GM12865 (cell line): ENCODE measurements at places on chromosomes 2 and 18.
A peak's percentile ranks its signal among the peaks of the same experiment; 100 is the strongest.

DNA sequence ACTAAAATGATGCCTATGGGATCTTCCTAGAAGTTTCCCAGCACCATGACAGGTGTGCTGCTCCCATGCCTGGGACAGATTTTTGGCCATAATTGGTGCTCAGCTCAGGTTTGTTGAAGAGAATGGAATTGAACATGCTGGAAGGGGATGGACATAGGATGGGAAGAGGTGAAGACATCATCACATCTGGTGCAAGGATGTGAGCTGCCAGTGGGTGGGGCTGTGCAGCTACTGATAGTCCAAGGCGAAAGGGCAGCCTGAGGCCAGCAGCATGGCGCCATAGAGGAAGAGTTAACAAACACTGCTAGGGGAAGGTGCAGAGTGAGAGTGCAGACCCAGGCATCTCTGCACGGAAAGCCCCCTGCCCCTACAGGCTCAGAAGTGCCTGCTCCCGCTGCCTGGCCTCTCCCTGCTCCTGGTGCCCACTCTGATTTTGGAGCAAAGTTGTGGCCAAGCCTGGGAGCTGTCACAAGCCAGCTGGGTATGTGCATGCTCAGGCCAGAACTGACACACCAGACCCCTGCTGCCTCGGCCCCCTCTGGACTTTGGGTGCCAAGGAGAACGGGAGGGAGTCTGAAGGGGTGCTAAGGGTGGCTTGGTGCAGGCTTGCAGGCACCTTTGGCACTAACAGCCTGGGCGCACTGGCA lies 178.6 kb downstream of the ZBTB7C start:
- DNase-seq = peak; percentile 54

DNA sequence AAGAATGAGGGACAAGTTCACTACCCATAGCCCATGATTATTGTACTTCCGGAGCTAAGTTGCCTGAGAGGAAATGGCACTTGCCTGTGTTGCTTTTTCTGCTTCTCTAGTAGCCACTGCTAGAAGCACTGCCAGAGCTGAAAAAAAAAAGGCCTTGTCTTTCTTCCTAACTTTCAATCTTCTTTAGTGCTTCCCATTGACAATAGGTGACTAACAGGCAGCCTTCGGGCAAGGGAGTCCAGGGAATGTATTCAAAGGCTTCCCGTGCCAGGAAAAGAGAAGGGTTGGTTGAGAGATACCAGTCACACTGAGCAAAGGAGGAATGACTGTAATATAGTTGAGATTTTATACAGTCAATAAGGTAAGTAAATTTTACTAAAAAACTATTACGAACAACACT lies 242.0 kb downstream of the CALCRL start:
- DNase-seq = no peak

GRCh38 chr2:240322231-240322955 lies 113.1 kb upstream of the GPC1 start:
- DNase-seq = no peak

DNA sequence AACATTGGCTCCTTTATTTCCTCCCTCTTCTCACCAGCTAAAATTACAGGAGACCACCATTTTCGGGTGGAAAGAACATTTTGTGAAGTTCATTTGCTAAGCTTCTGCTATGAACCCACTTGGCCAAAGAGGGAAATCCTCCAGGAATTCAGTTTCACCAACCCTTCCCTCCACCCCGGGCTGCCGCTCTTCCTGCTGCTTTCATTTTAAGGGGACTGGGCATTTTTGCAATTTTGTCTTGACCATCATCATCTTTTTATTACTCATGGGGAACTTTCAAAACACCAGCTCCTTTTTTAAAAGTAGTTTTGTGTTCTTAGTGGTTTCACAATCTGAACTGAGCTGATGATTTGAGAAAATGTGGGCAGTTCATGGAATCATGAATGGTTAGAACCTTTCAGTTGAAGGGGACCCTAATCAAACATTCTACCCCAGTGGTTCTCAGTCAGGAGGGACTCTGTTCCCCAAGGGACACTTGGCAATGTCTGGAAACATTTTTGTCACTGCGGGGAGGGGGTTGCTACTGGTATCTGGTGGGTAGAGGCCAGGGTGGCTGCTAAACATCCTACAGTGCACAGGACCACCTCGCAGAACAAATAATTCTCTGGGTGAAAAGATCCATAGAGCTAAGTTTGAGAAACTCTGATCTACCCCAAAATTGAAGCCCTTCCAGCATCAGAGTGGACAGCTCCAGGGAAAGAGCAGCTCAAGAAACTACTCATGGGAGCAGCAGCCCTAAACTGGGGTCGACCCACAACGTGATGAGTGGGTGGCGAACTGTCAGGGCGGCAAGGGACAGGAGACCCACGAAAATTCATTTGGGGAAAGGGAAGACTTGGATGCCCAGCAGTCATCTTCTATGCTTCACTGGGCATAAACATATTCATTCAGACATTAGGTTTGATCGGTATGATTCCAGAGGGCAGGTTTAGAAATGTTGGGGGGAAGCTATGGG lies 92.9 kb downstream of the ACKR3 start:
- no peak for DNase-seq

GRCh38 chr18:69022426-69022825 lies 224.5 kb downstream of the CCDC102B start:
- DNase-seq = no peak

DNA sequence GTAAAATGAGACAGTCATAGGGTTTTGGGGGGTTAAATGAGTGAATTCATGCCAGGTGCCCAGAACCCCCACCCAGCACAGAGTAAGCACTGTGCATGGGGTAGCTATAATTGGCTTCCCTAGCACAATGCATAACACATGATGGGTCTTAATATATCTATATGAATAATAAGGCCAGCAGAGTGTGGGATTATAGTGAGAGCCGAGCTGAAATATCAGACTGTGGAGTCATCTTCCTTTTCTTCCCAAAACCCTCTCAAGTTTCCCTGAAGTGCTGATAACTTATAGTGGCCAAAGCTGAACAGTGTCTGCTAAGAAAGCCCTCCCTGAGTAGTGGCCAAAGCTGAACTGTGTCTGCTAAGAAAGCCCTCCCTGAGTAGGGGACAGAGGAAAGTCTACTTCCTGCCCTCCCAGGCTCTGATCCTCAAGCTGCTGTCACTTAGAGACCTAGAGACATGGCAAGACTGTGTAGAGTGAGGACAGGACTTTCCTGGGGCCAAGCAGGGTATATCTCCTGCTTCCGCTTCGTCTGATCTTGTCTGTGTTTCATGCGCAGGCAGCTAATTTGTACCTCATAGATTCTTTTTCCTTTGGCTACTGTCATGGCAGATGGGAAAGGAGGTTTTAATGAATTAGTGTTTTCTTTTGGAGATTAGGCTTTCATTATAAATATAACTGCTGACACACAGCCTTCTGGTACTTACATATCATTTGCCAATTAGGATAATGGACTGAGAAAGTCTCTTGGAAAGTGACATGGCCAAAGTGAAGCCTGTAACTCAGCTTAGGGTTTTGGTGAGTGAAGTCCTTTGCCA lies 94.9 kb downstream of the FHOD3 start:
- DNase-seq = peak; percentile 33

DNA sequence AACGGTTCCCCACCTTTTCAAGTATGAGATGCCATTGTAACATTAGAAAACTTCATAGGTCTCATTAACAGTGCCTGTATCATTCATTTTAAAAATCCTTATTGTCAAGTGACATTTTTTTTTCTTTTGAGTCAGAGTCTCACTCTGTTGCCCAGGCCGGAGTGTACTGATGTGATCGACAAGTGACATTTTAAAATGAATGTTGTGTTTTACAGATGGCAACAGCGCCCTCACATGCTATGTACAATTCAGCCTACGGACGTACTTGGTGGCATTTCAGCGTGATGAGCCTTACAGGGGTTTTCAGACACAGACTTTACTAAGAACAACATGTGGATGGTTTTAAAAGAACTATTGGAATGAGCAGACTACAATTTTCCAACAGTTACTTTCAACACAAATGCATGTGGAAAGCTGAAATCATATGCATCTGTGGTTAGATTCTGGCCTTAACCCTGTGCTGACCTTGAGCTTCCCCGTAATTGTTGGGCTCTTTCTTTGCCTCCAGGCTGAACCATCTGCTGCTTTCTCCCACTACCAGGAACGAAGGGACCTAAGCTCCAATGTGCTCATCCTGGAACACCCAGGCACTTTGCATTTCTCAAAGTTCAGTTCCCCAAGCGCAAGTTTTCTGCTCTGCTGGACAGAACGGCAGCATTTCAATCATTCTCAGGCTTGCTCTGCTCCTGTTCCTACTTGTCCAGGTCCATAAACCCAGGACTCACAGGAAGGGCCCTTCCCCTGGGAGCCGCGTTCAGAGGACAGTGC lies 119.9 kb upstream of the NDUFV2 start:
- DNase-seq = peak; percentile 67

DNA sequence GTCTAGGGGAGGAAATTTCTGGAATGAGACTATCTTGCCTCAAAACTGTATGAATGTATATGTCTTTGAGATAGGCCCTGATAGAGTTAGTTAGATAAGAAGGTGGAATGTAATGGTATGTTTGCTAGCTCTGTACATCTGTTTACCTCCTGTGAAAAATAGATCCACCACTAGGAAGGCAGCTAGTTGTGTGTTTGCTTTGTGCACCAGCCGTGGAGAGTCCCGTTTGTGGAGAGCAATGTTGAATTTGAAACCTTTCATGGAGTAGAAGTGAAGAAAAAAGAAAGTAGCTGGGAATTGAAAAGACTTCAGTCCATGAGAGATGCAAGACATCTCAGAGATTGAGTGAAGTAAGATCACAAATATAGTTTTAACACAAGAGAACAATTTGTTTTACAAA lies 25.4 kb downstream of the ASXL3 start:
- no peak for DNase-seq

- DNase-seq = peak; percentile 62
Observed at GRCh38 chr18:6219116-6219717, 195.5 kb downstream of the L3MBTL4 start.

DNA sequence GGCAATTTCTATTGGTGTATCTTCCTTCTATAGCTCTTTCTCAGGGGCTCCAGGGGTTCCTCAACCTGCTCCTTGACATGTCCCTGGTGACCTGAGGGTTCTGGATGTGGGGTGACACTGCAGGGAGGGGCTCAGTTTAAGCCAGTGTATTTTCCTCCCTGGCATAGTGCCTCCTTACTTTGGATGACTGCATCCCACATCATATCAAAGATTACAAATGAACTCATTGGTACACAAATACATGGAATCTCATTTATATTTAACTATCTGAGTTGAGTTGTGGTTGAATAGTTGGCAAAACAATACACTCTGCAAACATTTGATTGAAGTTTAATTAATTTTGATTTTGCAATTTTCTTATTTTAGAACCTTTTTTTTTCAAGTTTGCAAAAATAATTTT lies 268.2 kb upstream of the SKOR2 start:
- DNase-seq = no peak

- DNase-seq = no peak
Observed at GRCh38 chr2:99883358-99883757, 259.0 kb downstream of the AFF3 start.

- no peak for DNase-seq
Observed at GRCh38 chr2:3754795-3755194, 51.4 kb downstream of the DCDC2C start.

GRCh38 chr2:74739129-74739528 lies 85.1 kb downstream of the SEMA4F start:
- no peak for DNase-seq

DNA sequence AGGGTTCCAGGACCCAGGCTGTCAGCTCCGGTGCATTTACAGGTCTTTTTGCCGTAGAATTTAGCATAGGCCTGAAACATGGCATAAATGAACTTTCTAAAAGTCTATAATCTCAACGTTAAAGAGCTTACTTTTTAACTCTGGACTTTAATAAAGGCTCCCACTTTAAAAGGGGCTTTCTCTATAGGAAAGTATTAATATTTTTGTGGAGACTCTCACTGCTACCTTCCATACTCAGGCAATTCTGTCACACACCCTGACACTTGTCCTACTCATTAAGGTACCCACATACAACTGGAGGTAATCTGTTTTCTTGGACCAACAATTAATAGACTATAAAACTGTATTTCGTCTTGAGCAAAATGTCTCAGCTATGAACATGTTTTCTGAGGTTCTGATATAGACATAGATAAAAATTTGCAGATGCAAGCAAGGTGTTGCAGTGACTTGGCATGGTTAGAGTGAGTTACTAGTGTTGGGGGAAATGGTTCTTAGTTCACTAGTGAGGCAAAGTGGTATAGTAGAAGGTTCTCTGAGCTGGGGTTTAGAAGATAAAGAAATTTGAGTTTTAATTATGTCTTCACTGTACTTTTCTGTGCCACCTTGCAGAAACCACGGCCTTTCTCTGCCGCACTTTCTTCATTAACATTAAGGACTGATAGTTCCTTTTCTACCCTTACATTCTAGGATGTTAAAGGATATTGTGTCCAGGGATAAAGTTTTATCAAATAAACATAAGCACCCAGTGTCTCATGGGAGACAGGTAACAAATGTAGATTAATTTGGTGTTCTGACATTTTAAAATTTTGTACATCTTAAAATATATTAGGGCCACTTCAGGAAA lies 10.8 kb upstream of the NR4A2 start:
- no peak for DNase-seq

GRCh38 chr18:58174285-58174684 lies 130.3 kb downstream of the NEDD4L start:
- no peak for DNase-seq

DNA sequence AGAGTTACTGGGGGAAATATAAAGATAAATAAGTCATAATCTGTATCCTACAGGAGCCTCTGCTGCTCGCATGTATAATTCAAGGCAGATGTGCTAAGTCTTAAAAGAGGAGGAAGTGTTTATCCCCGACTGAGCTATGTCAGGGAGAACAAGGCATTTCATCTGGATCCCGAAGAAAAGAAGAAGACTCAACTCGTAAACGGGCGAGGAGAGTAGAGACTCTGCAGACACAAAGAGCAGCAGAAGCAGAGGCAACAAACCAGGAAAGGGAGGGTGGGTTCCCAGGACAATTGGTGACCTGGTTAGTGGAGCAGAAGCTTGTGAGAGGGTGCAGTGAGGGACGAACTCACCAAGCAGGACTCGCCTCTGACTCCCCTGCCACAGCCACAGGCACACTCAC lies 368.6 kb downstream of the EIPR1 start:
- no peak for DNase-seq

DNA sequence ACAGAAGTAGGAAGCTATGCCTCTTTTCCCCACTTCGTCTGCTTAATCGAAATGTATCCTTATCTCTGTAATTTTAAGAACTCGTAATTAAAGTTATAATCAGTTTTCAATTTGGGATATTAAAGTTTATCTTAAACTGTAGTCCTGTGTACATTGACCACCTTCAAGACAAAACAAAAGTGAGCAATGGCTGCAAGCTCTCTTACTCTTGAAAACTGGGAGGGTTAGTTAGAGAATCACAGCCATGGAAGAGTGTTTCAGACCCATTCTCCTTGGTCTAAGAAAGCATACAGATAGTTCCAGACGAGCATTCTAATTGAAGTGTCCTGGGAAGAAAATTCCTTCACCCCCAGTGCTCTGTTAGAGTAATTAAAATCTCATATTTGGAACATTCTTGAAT lies 2.0 kb downstream of the KCMF1 start:
- no peak for DNase-seq

- peak; percentile 45 for DNase-seq
Observed at GRCh38 chr2:74020702-74021406, 36.1 kb downstream of the TET3 start.

- DNase-seq = no peak
Observed at GRCh38 chr18:8983195-8983594, 119.3 kb upstream of the NDUFV2 start.

GRCh38 chr2:227464361-227464760 lies 7.6 kb upstream of the AGFG1 start:
- DNase-seq = no peak
